ENCODE measurements at places on chromosomes 3 and 15.

GRCh38 chr3:131396170-131396569 lies 14.6 kb downstream of the NUDT16 start:
- no peak for DNase-seq

DNA sequence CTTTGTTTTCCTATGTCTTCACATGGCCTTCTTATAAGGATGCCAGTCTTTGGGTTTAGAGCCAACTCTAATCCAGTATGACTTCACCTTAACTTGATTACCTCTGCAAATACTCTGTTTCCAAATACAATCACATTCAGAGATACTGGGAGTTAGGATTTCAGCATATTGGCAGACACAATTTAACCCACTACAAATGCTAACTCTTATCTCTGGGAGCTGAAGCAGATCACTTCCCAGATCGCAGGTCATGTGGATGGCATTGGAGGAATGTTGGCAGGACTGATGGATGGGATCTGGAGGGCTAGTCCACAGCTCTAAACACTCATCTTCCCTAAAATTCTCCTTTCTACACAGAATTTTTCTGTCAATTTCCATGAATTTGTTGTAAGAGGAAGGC lies 46.2 kb upstream of the ADGRG7 start:
- DNase-seq = no peak

DNA sequence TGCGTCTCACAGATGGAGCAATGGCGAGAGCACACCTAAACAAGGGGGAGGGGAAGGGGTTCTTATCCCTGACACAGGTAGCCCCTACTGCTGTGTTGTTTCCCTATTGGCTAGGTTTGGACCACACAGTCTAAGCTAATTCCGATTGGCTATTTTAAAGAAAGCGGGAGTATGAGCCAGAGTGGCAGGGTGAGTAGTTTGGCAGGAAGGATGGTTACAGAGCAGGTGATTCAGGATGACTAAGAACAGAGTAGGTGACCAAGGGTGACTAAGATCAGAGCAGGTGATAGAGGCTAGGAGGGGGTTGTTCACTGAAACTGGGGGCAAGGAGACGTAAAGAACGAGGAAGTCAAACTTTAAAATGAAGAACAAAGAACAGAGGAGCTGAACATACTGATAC lies 511.8 kb downstream of the EDEM1 start:
- DNase-seq = no peak

DNA sequence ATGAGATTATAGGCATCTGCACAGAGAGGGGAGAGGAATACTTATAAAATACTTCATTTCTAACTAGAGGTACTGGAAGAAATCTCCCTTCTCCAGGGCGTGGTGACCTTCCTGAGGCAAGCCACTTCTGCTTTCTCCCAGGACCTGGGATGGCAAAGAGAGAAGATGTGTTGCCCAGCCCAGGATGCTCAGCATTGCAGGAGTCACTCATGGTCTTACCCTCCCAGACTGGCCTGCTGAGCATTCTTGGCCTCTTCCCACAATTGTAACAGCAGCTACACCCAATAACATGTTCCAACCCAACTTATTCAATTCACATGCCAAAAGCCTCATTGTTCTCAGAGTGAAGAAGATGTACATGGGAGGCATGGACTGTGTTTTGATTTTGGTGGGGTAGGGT lies 37.9 kb downstream of the IL20RB start:
- DNase-seq = no peak

GRCh38 chr3:191244242-191244867 lies 45.3 kb downstream of the OSTN start:
- no peak for DNase-seq

DNA sequence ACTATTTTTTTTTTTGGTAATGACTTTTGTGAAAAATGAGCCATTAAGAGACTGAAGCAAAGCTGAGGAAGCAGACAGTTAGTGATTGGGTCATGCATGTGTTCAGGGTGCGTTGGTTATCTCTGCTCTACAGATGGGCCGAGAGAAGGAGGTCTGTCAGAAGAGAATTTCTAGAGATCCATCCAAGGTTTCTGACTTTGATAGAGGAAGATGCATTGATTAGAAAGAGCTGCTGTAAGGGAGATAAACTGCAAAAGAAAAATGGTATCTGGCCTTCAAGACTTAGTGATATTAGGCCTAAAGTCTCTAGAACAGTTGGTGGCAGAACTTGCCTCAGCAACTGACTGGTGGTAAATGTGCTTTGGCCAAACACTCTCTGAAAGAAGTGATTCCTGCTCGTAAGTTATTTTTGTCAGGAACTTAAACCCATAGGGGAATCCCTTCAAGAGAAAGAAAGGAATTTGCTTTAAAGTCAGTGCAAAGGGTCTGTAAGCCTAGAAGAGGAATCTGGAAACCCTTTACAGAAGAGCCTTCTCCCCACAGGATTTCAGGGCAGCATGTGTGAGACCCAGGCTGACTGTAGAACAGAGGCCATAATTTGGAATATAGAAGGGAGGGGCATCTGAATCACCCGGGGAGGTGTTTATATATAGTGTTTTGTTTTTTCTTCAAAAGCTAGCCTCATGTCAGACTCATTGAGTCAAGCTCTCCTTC lies 67.8 kb downstream of the OPA1 start:
- DNase-seq = no peak

GRCh38 chr3:124032311-124032880 lies 40.5 kb upstream of the ROPN1 start:
- no peak for DNase-seq

- no peak for DNase-seq
Observed at GRCh38 chr3:5321666-5322340, 134.3 kb downstream of the EDEM1 start.

- DNase-seq = peak; percentile 22
Observed at GRCh38 chr3:194395778-194396538, 3.1 kb downstream of the GP5 start.

DNA sequence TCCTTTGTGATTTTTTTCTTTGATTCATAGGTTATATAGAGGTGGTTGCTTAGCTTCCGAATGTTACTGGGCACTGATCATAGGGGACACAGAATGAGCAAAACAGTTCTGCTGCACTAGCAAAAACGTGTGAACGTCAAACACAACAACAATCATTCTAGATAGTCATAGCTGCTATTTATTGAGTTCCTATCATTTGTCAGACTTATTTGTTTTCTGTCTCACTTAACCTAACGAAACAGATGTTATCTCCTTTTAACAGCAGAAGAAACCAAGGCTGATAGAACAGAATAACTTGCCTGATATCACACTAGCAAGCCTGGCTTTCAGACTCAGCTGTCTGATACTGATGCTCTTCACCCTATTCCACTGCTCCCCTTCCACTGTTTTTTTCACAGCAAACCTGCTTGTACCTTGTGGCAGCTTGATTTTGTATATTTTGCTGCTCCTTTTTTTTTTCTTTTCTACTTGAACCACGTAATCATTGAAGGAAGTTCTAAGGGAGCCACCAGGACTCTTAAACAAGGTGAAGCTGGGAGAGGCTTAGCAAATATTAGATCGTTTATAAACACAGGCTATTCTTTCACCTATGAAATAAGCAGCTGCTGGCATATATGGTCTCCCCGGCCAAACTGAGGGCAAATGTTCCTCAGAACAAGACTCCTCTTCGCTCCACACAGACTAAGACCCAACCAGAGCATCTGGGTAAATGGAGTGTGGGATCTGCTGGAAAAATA lies 78.8 kb downstream of the MCF2L2 start:
- DNase-seq = peak; percentile 39

GRCh38 chr15:33148129-33148751 lies 46.3 kb downstream of the FMN1 start:
- no peak for DNase-seq

DNA sequence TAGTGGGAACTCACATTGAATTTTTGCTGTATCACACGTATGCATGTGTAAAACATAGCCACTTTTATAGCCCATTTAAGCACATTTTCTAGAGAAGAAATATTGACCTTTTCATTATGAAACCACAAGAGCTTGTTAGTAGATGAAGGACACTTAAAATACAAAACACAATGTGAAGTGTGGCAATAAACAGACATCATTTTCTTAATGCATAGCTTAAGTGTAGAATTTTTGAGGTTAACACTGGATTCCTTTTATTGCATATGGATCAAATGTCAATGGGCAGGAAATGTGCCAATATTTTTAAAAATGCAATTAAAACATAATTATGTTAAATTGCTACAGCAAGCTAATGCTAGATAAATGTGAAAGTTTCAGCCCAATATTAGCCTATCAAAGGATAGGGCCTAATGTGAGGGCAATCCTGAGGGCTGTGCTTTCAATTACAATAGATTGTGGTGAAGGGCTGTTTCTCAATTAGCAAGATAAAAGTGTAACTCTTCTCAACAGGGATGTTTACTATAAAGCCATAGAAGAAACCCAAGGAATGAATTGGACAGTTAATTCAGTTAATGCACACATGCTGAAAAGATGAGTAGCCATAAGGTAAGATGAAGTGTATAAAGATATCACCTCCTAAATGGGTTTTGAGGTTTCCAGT lies 489.0 kb upstream of the CDIN1 start:
- no peak for DNase-seq

- DNase-seq = no peak
Observed at GRCh38 chr15:68295014-68295805, 17.7 kb downstream of the FEM1B start.

DNA sequence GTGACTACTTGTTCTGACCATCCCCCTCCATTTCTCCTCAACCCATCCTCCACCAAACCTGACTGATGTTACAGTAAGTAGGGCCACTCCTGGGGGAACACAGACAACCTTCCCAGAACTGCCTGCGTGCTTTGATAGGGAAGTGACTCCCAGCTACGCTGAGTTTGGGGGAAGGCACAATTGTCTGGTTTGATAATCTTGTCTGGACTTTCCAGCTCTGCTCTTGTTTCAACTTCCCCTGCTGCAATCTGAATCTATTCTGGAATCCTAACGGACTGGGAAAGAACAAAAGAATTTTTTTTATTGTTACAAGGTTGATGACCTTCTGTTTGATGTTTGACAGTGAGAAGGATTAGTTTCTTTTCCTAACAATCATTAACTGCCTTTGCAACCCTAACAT lies 895.6 kb downstream of the ROBO1 start:
- DNase-seq = no peak

GRCh38 chr15:49301562-49301961 lies 121.5 kb upstream of the FGF7 start:
- no peak for DNase-seq

DNA sequence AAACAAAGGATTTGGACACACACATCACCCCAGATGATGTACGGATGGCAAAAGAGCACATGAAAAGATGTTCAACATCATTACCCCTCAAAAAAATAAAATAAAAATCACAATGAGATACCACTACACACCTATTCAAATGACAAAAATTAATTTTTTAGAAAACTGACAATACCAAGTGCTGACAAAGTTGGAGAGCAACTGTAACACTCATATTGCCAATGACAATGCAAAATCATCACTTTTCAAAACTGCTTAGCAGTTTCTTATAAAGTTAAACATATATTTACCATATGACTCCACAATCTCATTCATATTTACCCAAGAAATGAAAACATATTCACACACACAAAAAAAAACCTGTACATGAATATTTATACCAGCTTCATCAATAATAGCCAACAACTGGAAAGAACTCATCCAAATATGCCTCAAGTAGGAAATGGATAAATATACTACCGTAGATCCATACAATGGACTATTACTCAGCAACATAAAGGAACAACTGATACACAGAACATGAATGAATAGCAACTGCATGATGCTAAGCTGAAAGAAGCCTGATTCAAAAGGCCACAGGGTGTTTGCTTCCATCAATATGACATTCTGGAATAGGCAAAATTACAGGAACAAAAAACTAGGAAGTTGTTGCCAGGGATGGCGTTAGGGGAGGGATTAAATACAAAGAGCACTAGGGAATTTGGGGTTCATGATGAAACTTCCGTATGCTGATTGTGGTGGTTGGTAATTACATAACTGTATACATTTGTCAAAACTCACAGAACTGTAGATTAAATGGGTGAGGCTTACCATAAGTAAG lies 1.3 kb downstream of the FSIP1 start:
- DNase-seq = no peak

- no peak for DNase-seq
Observed at GRCh38 chr3:136067211-136067610, 101.7 kb downstream of the PPP2R3A start.

DNA sequence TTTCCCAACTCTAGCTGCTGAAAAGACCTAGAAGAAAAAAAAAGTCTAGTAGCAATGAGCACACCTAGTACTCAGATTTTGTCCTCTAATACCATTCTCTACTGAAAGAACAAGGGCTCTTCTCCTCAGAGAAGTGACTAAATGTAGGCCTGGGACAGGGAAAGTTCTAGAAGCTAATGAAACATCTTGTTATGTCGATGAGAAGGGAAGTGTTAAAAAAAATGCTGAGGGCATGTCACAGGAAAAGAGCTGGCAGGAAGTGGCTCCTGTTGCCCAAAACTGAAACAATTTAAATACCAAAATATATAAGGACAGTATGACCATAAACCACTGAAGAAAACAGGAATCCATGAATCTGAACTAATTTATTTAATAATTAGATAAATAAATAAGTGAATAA lies 581.4 kb upstream of the TBL1XR1 start:
- no peak for DNase-seq

DNA sequence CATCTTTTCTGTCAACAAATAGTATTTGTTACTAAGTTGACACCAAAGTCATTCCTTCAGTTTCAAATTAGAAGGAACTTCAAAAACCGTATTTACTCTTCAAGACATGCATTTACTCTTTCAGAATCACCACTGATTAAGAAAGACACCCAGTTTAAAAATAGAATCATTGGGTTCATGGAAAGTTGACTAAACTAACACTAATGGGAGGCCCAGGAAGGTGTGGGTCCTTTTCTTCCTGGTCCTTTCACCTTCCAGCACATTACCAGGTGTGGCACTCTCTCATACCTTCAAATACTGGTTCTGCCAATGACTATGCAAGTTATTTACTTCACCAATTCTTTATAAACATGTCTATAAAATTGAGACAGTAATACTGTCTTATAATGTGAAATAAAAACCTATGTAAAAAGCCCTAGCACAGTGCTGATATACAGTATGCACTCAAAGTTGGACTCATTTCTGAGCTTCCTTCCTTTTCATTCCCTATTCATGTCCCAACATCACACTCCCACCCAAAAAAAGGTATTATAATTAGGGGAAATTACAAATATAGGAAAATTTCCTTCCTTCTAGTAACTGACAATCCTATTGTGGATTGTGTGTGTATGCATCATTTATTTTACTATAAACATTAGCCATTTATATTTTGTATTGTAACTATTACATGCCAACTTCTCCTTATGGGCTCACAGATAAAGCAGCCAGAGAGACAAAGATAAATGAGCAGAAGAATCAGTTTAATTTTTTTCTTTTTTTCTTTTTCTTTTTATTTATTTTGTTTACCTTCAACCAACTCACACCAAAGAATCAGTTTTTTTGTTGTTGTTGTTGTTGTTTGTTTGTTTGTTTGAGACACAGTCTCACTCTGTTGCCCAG lies 48.9 kb downstream of the LRRFIP2 start:
- no peak for DNase-seq

DNA sequence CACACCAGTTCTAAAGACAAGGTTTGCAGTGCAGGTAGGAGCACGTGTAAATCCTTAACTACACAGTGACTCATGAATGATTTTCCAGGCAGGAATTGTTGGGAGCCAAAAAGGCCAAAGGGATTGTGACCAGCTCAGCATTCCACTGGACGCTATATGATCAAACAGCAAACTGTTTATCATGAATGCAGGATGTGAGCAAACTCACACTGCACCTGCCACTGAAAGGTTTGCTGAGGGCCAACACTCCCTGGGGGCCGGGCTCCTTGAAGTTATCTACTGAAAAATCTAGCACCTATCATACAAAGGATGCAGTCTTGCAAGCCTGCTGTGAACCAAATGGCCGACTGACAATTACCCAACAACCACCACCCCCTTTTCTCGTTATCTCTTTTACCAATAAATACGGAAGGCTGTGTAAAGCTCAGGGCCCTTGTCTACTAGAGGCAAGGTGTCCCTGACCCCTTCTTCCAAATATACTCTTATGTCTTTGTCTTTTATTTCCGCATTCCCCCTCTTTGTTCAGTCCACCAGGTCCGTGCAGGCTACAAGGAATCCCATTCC lies 11.5 kb upstream of the DNASE1L3 start:
- no peak for DNase-seq

Data from T-helper 2 cell (primary cell).